ENCODE measurements at places on chromosomes 5 and 9. TPM values are rescaled to one million over a fixed set of nuclear protein-coding genes. Genes with fewer than 3 reads are reported as not detected.
A peak's percentile ranks its signal among the peaks of the same experiment; 100 is the strongest.

- DNase-seq: no peak
These were observed 51.3 kb downstream of the CRB2 start for GRCh38 chr9:123407217-123407851.

GRCh38 chr5:126525630-126526245 is 69.3 kb downstream of the ALDH7A1 start:
- DNase-seq: peak; percentile 90

DNA sequence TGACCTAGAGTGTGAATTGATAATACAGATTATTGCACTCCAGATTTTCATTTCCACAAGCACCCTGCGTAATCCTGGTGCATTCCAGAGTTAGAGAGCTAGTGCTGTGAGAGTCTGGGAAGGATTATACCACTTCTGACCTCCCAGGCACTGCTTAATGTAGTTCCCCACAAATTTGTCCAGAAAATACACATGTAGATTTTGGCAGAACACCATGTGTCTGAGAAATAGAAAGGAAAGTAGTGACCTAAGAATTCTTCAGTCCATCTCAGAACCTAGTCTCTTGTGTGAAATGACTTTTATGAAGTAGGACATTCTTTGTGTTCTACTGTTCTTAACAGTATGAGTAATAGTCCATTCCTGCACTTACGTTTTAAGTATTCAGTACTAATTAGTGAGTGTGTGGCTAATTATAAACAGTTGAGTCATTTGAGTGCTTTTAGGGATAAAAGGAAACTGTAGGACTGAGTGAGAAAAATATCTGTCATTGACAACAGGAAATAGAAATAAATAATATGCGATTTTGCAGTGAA is 27.8 kb upstream of the PTPDC1 start:
- no peak for DNase-seq

GRCh38 chr9:87677776-87678587 is 47.9 kb upstream of the CTSL start:
- DNase-seq: peak; percentile 33

DNA sequence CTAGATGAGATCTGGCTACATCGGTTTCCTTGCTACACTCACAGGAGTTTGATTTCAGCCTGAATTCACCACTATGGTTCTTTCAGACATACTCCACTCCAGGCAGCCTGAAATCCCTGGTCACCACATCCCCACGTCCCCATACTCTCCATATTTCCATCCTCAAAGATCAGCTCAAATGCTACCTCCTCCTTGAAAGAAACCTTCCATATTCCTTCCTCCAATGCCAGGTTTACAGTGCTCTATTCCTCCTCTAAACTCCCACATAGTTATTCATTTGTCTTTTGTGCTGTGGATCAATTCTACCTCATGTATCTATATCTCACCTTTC is 151.7 kb downstream of the GLIS3 start:
- DNase-seq: no peak

DNA sequence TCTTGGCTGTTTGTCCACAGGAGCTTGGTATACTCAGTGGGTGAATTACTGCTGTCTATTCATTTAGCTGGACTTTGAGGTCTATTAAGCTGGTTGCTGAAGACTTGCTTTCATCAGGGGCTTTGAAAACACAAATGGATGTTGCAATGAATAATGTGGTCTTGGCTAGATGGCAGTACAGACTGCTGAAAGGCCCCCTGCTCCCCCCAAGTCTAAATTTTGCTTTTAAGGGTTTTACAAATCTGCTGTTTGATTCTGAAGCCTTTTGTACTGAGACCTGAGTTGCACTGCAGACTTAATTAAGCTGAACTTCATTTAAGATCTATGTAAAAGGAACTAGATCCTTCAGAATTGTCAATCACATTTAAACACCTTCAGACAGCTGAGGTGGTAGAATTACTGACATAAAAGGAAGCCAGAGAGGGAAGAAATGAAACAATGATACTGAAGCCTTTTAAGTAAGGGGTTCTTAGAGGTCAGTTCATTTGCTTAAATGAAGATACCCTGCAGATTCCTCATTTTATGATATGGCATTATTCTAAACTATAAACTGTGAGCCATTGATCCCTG is 37.3 kb downstream of the KCTD16 start:
- DNase-seq: no peak

DNA sequence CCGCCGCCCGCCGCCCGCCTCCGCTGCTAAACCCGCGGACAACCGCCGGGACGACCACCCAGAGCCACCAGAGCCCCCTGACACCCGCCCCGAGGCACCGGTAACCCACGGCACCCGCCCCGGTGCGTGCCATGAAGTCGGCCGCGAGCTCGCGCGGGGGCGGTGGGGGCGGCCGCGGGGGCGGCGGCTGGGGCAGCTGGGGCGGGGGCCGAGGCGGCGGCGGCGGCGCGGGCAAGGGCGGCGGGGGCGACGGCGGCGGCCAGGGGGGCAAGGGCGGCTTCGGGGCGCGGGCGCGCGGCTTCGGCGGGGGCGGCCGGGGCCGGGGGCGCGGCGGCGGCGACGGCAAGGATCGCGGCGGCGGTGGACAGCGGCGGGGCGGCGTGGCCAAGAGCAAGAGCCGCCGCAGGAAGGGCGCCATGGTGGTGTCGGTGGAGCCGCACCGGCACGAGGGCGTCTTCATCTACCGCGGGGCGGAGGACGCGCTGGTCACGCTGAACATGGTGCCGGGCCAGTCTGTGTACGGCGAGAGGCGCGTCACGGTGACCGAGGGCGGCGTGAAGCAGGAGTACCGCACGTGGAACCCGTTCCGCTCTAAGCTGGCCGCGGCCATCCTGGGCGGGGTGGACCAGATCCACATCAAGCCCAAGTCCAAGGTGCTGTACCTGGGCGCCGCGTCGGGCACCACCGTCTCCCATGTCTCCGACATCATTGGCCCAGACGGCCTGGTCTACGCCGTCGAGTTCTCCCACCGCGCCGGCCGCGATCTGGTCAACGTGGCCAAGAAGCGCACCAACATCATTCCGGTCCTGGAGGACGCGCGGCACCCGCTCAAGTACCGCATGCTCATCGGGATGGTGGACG is 499 bp downstream of the FBLL1 start:
- DNase-seq: peak; percentile 16

DNA sequence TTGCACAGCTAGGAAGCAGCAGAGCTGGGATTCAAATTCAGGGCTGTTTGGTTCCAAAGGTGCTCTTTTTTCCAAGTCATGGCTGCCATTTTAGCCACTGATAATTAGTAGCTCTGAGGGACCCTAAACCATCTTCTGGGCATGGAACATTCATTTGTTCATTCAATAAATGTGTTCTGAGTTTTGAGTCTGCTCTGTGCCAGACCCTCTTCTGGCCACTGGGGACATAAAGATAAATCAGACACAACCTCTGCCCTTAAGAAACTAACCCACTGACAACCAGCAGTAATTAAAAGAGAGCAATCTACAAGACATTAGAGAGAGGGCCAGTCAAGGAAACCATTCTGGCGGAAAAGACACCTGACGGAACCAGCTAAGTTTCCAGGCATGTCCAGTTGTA is 2.0 kb upstream of the CPEB4 start:
- no peak for DNase-seq

MYMK gene
- not detected for total RNA-seq

FGFR4 gene
- 3.7 TPM for total RNA-seq

ISL1 gene
- not detected for total RNA-seq
